Natural killer cell (primary cell): ENCODE measurements at places on chromosomes 7 and 10. TPM values are rescaled to one million over a fixed set of nuclear protein-coding genes. Genes with fewer than 3 reads are reported as not detected.

DNA sequence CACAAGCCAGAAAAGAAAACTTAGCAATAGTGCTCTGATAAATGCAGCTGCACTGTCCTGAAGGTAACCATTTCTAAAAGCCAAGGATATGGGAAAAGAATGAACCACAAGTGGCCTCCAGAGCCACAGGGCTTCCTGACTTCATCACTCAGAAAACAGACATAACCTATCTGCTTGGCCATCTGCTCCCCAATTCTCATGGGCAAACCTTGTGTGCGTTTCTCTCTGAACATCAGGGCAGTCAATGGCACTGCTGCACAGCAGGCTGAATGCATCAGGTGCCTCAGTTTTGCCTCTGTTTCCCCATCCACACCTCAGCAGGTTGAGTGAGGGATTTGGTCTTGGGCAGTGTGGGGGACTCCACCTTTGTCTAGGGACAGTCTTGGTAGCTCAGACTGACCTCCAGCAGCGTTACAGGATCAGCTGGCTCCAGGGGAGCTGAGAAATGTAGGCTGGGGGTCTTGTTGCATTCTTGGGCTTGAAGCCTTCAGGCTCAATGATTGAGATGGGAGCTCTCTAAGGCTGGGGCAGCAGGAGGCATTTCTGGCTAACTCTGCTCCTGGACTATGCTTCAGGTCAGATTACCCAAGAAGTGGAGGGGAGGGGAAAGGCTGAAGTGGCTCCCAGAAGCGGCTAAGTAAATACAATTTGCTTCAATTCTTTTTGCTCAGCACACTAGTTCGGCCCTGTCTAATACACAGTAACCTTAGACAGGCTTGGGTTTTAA lies 23.6 kb upstream of the PDLIM1 start:
- DNase-seq = no peak

DNA sequence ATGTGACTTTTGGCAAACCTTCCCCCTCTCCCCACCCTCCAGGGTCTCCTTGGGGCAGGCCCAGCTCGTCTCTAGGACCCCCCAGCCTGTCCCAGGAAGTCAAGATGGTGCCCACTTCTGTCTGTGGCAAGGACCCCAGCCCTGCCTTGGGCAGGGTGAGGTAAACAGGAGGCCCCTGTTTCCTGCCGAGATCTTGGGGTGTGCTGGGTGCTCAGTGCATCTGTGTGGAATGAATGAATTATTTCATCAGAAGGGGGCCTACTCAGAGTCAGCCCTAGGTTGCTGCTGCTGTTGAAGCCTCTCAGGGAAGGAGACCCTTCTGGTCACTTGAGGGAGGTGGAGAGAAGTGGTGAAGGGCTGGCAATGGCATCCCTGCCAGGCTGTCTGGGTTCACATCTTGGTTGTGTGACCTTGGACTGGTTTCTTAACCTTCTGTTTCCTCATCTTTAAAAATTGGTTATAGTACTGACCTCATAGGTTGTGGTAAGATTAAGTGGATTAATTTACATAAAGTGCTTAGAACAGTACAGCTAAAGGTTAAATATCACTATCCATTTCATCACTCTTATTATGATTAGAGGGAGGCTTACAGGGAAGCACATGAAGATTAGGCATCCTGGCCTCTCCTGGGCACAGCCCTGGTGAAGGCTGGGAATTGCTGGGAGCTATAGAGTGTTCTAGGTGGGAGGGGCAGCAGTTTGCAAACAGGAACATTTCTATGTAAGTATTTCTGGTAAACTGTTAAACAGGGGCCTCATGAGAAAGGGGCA lies 67.7 kb downstream of the ZMIZ1 start:
- peak; percentile 18 for DNase-seq

- no peak for DNase-seq
These were observed 1002.8 kb upstream of the CELF2 start for GRCh38 chr10:10014846-10015245.

GRCh38 chr7:90621125-90621746 lies 25.1 kb downstream of the CDK14 start:
- DNase-seq = no peak

DNA sequence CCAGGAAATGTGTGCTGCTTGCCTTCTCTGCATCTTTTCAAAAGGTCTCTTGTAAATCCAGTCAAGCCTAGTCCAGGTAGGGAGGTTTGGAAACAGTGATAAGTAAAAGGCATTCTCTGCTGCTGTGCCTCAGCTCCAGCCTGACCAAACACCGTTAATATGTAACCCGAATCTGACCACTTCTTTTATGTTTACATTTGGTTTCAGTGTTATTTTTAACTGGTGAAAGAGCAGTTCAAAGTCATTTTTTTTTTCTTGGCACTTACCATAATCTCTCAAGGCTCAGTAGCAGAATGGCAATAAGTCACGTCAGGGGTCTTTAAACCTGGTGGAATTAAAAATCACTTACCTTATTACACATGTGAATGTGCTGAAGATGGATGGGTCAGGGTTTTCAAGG lies 216.8 kb downstream of the PTEN start:
- no peak for DNase-seq

GRID2IP gene
- total RNA-seq = 0.40 TPM

PALD1 gene
- not detected for total RNA-seq

GPC2 gene
- 2.4 TPM for total RNA-seq

GRCh38 chr10:79412516-79412915 lies 32.9 kb downstream of the ZCCHC24 start:
- DNase-seq = no peak

DNA sequence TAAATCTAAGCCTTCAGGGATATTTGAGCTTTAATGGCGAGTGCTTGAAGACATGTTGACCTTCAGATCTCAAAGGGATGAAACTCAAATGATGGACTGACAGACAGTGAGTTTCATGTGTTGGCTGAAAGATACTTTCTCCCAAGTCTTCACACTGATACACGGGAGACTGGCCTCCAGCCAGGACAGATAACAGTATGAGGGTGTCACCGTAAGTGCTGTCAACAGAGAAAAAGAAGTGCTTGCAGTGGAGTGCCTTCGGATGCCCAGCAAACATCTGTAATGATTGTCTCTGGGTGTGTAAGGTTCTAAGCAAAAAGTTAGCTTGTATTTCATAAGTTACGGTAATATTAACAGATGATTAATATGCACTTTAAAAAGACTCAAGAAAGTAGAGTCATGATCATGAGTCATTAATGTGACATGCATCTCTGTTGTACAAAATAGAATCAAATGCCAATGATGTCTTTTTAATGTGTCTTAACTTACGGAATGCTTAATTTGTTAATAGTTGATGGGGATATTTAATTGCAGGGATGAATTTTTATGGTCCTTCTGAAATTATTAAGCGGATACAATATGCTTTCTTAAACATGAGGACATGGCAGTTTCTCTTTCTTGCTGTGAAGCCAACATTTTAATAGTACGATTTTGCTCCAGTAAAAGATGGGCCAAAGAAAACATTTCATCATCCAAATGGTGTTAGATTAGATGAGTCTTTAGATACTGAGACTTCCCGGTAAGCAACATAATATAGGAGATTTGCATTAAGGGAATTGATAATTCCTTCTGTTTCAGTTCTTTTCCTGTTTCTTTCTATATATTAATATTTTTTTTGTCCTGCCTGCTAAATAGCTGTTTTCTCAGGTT lies 292.5 kb downstream of the GALNT17 start:
- DNase-seq = no peak

- DNase-seq = no peak
These were observed 61.7 kb upstream of the TARP start for GRCh38 chr7:38335128-38335491.

GRCh38 chr10:69682955-69683474 lies 53.0 kb downstream of the FAM241B start:
- DNase-seq = no peak

DNA sequence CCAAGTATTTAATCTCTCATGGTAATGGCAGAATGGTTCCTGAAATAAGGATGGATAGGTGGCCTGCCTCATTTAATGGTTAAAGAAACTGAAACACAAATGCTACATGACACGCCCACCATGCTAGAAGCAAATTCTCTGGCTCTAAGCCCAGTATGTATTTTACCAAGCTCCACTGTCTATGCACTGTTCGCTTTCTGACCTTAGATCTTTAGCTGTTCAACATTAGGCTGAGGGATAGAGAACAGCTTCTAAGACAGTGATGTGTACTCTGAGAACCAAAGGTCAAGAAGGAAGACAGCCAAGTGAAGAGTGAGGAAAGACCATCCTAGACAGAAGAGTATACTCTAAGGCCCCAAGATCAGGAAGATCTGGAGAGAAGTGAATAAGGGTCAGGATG lies 26.6 kb downstream of the FAM3C start:
- no peak for DNase-seq

- no peak for DNase-seq
These were observed 429.1 kb downstream of the RPS24 start for GRCh38 chr10:78462726-78463228.

SPDYE5 gene
- total RNA-seq = 0.09 TPM

DNA sequence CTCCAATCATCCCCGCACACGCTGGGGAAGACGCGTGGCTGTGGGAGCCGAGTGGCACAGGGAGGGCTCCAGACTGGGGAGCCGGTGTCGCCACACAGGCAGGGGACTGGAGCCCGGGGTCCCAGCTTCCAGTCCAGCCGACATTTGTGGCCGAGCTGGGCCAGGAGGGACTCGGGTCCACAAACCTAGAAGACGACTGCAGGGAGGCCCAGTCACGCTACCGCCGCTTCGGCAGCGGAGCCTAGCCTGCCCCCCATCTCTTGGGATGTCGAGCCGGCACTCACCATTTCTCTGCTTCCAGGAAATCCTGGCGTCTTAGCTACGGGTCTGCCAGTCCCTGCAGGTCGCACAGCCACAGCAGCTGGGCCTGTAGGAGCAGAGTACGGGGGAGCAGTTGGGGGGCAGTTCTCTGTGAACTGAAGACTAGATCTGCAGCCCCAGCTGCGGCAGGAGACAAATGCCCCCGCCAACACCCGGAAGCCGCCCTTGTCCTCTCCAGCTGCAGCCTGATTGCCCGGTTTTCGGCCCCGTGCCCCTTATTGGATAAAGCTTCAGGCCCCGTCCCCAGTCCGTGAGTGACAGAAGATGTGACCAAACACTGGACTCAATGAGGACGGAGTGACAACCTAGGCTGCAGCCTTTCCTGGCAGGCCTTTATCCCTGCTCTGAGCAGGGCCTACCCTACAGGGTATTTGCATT lies 270.7 kb downstream of the ZNF33B start:
- peak; percentile 43 for DNase-seq

GRCh38 chr10:15545884-15546283 lies 173.8 kb downstream of the ITGA8 start:
- no peak for DNase-seq

GRCh38 chr7:118054529-118054928 lies 129.4 kb upstream of the LSM8 start:
- DNase-seq = no peak

DNA sequence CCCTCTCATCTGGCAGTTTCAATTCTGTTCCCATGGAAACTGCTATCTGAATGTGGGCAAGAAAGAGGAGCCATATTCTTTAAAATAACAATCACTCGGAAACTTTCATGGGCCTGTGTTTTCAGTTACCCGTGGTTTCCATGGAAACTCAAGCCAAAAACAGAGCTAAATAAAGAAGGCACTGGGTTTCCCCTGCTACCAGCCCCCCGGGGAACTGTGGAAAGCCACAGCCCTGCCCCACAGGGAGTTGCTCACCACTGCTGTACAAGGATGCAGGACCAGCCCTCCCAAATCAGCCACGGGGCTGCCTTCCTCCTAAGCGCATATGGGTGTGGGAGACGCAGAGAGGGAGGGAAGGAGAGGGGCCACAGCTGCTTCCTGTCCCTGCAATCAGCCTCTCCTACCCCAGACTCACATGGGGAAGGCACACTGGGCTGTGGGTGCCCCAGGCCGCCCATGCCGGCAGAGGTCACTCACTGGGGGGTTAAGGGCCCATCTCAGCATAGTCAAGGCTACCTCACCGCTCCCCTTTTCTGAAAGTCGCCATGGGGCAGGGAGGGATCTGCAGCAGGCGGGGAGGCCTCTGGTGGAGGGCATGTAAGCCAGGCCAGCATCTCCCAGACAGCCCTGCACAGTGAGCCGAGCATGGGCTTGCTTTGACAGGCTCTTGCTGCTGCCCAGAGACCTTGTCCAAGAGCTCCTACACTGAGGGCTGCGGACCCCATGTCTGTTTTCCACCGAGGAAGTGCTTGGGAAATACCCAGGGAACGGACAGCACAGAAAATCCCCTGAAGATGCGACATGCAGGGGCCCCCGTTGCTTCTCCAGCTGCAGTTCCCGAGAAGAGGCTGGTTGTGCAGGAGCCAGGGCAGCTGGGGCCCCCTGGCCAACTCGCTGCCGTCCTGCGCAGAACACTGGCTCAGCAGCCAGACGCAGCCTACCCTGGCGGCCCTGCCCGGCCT lies 157.3 kb upstream of the PPP2R2D start:
- DNase-seq = peak; percentile 19

- DNase-seq = no peak
These were observed 79.1 kb downstream of the VTI1A start for GRCh38 chr10:112526139-112526538.

- DNase-seq = no peak
These were observed at the start of gene CHST15 for GRCh38 chr10:124092860-124093773. Gene CHST15 (minus strand): TSS chr10:124093598. CDS start chr10:124046212, 47,386 bp downstream.

- no peak for DNase-seq
These were observed 51.5 kb downstream of the PFKFB3 start for GRCh38 chr10:6254201-6254600.
